ENCODE measurements at places on chromosomes 12 and 14.

DNA sequence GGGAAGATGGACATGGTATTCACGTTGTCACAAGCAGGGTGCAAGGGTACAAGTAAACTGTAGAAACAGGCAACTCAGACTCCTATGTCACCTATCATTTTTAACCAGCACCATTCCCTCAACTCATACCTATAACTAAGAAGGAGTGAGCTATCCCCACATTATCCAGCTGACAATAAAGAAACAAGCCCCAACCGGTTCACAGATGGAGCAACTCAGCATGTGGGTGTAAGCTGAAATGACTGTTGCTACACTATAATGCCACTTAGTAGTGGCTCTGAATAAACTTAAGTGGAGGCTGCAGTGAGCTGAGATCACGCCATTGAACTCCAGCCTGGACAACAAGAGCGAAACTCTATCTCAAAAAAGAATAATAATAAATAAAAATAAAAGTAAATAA lies 829.5 kb upstream of the MDGA2 start:
- no peak for DNase-seq

GRCh38 chr12:23352670-23353069 lies 596.8 kb downstream of the SOX5 start:
- DNase-seq: no peak

GRCh38 chr12:38983117-38983571 lies 77.8 kb upstream of the CPNE8 start:
- DNase-seq: no peak

- DNase-seq: no peak
Measured at GRCh38 chr14:96125536-96125935, 79.1 kb upstream of the BDKRB2 start.

DNA sequence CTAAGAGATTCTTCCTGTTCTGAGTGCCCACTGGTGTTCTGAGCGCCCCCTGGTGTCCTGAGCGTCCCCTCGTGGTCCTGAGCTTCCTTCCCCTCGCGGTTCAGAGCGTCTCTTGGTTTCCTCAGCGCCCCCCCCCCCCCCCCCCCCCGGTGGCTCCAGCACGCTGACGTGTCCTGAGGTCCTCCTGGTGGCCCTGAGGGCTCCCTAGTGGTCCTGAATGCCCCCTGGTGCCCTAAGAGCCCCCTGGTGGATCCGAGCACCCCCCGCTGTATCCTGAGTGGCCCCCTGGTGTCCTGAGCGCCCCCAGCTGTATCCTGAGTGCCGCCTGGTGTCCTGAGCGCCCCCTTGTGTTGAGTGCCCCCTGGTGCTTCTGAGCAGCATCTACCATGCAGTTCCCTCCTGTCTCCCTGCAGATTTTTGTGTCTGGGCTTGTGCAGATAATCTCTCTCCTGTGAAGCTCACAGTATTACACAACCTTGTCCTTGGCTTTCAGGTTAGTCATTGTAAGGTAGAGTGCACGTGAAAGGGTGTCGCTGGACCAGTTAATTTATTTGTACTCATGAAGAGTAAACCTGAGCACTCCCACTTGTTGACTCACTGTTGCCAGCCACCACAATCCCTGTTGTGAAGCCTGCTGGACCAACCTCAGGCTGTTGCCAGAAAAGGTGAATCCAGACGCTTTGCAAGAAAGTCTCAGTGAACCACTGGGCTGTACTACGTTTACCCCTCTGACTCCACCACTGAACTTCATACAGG lies 1168.4 kb downstream of the TMEM121 start:
- DNase-seq: peak; percentile 35

GRCh38 chr12:12654691-12655460 lies 41.1 kb downstream of the GPR19 start:
- DNase-seq: no peak

GRCh38 chr12:26271889-26272492 lies 76.6 kb downstream of the SSPN start:
- DNase-seq: no peak

DNA sequence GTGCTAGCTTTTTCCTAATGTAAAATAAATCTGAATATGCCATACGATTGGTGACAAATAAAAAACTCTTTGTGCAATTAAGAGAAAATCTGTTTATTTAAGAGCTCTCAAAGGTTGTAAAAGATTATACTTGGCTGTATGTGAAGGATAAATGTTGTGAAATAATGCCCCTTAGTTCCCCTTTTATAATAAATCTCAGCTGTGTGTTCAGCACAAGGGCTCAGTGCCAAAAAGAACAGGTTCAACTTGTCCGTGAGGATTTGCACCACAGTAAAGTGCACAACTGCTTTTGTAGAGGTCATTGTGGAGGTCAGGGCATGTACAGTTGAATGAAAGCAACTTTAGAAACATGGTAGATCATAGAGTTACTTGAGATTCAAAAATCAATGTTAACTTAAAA lies 118.6 kb downstream of the TRMT5 start:
- no peak for DNase-seq

- no peak for DNase-seq
Measured at GRCh38 chr14:101055106-101055662, 151.7 kb upstream of the RTL1 start.

- DNase-seq: no peak
Measured at GRCh38 chr14:22008766-22009165, 335.1 kb upstream of the OR4E1 start.

GRCh38 chr12:91702843-91703425 lies 442.7 kb downstream of the BTG1 start:
- DNase-seq: no peak

GRCh38 chr12:11719678-11720099 lies 70.2 kb downstream of the ETV6 start:
- DNase-seq: peak; percentile 14

DNA sequence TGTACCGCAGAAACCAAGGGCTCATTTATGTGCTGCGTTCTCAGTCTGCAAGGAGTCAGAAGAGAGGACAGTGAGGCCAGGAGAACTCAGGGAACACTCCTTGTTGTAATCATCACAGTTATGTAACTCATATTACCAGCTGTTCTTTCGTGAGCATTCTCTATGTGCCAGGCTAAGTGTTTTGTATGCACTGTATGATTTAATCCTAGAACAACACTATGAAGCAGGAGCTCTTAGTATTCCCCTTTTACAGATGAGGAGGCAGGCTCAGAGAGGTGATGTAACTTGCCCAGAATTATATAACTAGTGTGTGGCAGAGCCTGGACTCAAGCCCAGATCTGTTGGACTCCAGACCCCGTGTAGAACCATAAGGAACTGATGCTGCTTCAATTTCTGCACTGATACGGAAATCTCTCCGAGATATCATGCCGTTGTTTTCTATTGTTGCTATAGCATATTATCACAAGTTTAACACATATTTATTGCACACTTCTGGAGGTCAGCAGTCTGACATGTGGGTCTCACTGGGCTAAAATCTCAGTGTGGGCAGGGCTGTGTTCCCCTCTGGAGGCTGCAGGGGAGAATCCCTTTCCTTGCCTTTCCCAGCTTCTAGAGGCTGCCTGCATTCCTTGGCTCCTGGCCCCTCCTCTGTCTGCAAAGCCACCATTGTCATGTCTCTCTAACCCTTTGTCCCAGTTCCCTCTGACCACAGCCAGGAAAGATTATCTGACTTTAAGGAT lies 16.3 kb upstream of the CD9 start:
- DNase-seq: no peak

GRCh38 chr12:9851050-9851449 lies 18.1 kb downstream of the CLEC2B start:
- no peak for DNase-seq

- DNase-seq: no peak
Measured at GRCh38 chr12:57604454-57604991, at the start of gene DTX3. Gene DTX3 (plus strand): TSS chr12:57604824. CDS start chr12:57606518, 1,694 bp downstream.

Measured in stimulated activated CD4-positive, alpha-beta T cell treated with anti-CD3 and anti-CD28 coated beads, TNF-alpha, amount 100 ng/mL, for 4 hours (primary cell).